Sciatic nerve (tissue), 2 donors: ENCODE measurements at places on chromosomes 12 and 14. TPM values are rescaled to one million over a fixed set of nuclear protein-coding genes. Genes with fewer than 3 reads are reported as not detected.

SCN8A gene
- total RNA-seq = 1.5 TPM

NYNRIN gene
- 20.0 TPM for total RNA-seq

CCDC196 gene
- total RNA-seq = not detected

ADCY4 gene
- 68.1 TPM for total RNA-seq

CATSPERB gene
- 0.36 TPM for total RNA-seq

GDF11 gene
- 10.0 TPM for total RNA-seq

SOCS4 gene
- total RNA-seq = 29.7 TPM

GRCh38 chr12:6963791-6964413 lies 6.6 kb downstream of the PHB2 start:
- no peak for DNase-seq

DNA sequence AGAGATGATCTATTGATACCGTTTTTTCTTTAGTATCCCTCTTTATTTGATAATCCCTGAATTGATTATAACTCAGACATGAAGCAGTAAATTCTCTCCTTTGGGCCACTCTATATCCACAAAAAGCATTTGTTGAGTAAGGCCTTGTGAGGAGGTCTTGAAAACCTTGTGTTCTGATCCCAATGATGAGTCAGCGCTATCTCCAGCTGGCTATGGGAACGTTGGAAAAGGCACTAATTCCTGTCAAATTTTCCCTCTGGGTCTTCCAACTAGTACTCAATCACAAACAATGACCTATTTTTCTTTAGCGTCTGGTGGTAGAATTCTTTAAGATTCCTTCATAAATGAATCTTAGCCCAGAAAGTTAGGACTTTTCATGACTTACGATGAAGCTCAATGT lies 168.4 kb upstream of the LRIG3 start:
- no peak for DNase-seq

GRCh38 chr12:7645395-7646177 lies 20.1 kb downstream of the APOBEC1 start:
- no peak for DNase-seq

DNA sequence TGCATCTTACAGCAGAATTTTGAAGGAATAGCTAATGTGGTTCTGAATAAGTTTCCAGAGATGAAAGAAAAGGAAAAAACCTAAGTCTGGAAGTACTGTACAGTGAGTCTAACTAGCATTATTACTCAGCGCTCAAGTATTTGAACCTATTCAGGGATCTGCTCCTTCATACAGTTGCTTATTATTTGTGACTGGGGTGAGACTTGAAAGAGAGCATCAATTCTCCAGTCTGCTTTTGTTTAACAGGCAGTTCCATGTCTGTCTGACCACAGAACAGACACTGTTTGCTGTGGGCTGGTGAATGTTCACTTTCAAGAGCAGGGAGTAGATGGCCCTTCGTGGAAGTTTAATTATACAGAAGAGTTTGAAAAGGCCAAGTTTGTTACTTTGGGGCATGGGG lies 9.3 kb downstream of the ETV6 start:
- no peak for DNase-seq

GRCh38 chr12:130988261-130988660 lies 34.6 kb downstream of the ADGRD1 start:
- peak; percentile 44 for DNase-seq

DNA sequence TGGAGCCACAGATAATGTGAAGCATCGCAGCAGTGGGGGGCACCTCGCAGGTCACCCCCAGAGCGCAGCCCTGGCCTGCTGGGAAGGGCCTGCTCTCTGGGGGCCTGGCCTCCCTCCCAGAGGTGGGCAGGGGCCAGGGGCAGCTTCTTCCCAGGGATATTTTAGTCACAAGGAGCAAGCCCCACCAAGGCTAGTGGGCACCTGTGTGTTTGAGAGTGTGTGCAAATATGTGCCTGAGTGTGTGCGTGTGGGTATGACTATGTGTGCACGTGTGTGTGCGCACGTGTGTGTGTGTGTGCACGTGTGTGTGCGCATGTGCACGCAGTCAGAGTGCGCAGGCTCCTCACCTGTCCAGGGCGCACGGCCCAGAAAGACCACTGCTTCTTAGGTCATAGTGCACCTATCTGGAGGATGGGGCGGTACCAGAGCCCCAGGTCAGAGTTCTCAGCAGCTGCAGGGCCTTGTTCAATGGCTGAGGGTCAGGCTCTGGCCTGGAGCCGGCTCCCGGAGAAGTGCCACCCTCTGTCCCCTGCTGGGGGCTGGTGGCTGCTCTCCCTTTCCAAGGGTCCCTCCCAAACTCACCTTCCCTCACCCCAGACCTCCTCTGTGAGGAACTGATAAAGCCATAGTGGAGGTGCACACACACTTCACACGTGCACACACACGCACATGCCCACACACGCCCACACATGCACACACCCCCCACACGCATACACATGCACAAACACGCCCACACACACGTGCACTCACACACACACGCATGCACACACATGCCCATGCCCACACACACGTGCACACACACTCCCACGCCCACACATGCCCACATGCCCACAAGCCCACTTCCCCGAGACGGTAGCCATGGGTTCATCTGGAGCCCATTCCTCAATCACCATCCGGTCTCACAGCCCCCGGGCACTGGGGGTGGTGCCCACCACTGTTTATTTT lies 128.5 kb downstream of the KIF26A start:
- DNase-seq = no peak

GRCh38 chr14:105818712-105819005 lies 292.3 kb downstream of the TMEM121 start:
- DNase-seq = no peak
